ENCODE measurements at places on chromosomes 4 and X. TPM values are rescaled to one million over a fixed set of nuclear protein-coding genes. Genes with fewer than 3 reads are reported as not detected.
A peak's percentile ranks its signal among the peaks of the same experiment; 100 is the strongest.

DNA sequence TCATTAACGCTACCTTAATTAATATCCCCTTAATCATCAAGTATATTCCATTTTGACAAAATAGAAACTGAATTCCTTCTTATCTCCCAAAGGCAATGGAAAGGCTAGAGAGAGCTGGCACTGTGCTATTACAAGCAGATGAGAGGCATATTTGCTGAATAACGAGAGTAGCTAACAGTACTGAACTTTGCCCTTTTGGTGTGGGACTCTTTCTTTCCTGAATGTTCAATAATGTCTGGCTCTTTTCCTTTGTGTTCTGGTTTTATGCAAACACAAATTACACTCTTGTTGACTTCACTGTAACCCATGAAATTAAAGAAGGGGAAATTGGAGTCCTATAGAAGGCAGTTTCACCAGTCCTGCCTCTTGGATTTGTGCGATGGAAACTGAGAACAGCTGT lies 63.5 kb downstream of the SHROOM3 start:
- DNase-seq, result no peak

DNA sequence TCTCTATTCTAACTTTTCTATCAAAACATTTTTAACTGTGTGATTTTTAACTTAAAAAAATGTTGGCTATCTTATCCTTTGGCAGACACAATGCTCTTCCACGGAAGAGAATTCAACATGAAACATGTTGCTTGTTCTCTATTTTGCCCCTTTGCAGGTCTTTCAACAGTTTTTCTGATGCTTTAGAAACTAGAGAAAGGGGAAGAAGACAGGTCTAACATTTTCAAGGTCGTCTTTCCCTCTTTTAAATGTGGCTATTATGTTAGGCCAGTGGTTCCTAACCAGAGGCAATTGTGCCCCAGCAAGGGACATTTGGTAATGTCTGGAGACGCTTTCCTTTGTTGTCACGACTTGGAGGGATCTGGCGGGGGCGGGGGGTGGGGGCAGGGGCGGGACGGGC lies 95.0 kb downstream of the SH3KBP1 start:
- no peak for DNase-seq

- no peak for DNase-seq
Observed at GRCh38 chr4:38738940-38739803, 43.6 kb downstream of the TLR10 start.

DNA sequence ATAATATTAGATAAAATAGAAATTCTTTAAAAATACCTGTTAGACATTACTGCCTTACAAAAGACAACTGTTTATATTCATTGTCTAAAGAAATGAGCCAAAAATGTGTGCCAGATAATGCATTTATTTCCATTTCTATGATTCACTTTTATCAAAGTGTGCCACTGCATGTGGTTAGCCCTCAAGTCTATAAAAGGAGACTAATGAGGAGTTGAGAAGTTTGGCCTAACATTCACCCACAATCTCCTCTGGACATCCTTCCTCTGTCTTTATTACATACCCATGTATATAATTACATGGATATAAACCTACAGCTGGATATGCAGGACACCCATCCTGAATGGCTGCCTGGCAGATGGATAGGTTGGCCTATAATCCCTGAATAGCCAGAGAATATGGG lies 42.6 kb upstream of the PDE5A start:
- DNase-seq, result no peak

GRCh38 chr4:40289366-40290188 lies 45.6 kb upstream of the CHRNA9 start:
- DNase-seq, result peak; percentile 33

GRCh38 chr4:137156054-137156453 lies 376.2 kb downstream of the PCDH18 start:
- no peak for DNase-seq

GRCh38 chr4:13990596-13991589 lies 363.4 kb upstream of the BOD1L1 start:
- peak; percentile 15 for DNase-seq

DNA sequence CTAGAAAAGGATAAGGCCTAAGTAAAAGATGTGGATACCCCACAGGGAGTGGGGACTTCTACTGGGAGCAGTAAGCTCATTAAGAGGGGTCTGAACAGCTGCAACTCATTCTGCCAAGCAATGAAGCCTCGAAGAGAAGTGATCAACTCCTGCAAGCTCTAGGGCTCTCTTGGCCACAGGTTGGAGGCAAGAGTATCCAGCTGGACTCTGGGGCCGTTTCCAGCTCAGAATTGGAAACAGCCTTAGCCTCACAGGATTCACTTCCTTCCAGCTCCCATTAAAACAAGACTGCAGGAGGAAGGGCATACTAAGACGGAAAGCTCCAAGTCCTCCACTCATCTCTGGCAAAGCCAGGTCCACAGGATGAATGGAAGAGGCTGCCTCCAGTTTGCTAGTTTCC lies 126.3 kb downstream of the ATG4A start:
- no peak for DNase-seq

DNA sequence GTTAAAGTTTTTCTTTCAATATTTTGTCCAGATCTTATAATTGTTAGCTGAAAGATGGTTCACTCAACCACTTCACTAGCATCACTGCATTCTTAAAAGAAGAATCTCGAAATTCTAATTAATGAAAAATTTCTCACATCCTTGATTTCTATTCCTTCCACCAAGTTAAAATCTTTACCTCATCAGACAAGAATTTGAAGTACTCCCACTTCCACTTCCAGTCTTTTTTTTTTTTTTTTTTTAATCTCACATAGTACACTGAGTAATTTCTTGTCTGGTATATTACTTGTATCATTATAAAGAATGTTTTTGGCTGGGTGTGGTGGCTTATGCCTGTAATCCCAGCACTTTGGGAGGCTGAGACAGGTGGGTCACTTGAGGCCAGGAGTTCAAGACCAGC lies 73.2 kb downstream of the FBXW7 start:
- DNase-seq, result no peak

- DNase-seq, result peak; percentile 73
Observed at GRCh38 chr4:84870398-84871163, 95.9 kb downstream of the WDFY3 start.

DNA sequence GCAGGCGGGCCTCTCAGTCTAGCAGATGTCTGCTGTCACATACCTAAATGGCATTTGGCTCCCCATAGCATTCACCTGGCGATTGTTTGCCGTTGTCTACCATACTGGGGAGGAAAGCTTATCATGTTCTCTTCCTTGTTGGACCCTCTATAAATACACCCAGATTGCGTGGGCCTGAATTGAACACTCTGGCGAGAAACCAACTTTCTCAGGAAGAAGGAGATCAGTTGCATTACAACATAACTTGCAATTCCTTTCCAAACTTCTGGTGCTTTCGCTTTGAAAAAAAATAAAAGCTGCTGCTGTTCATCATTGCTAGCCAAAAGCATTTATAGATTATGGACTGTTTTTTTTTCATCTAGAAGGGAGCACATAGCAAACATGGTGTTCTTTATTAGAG lies 230.0 kb upstream of the GPC4 start:
- no peak for DNase-seq

DNA sequence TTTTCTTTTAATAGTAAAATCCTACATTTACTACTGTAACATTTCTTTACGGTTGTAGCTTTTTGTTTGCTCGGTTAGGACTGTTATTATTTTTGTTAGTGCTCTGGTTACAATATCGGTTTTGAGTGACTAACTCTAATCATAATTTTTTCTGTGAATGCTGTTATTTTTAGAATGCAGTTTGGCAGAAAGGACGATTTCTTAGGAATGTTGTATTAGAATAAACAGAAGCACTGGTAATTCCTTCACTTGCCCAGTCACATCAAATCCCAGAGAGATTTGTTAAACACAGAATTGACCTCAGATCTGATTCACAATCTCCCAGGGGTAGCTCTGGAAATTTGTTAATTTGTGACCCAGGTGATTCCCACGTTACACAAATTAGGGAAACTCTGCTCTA lies 21.7 kb downstream of the DDIT4L start:
- no peak for DNase-seq

DNA sequence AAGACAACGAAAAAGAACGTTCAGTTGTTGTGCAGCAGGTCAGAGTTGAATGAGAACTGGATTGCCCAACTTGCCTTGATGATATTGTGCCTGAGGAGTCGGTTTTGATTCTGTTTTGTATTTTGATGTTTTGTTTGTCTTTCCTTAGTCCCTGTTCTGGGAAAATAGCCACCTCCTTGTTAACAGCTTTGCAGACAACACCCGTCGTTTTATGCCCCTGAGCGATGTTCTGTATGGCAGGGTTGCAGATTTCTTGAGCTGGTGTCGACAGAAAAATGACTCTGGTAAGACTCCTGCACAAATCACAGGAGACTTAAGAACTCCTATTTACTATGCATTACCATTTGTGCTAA lies 4.5 kb downstream of the BST1 start:
- DNase-seq, result no peak

DNA sequence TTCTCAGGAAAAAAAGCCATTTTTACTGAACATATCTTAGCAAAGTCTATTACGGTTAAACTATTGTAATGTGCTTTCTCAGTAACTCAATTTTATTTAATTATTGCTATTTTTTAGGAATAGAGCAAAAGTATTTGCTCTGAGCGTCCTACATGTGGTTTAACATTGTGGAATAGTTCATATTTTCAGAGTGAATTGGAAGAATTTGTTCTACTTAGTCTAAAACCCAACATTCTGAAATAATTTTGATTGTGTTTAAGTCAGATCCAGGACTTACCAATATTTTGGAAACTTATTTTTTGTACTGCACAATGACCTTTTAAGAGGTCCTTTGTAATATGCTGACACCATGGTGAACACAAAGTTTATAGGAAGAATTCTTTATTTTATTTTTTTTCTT lies 27.2 kb downstream of the CXCL1 start:
- no peak for DNase-seq

DNA sequence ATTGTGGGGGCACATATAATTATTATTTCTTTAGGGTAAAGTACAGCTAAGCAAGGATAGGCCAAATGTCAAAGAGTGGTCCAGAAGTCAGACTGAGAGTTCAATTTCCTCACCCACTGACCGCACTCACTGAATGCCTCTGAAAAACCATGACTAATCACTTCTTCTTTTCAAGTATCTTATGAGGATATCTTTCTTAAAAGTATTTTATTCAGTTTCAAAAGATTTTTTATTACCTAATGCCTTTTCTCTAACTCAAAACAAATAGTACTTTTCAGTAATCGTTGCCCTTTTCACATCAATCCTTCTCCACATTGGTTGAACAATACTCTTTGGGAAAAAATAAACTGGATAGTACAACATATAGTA lies 61.7 kb upstream of the CAMK2D start:
- no peak for DNase-seq

GRCh38 chr4:160299608-160300007 lies 1196.7 kb downstream of the RAPGEF2 start:
- DNase-seq, result peak; percentile 86

DNA sequence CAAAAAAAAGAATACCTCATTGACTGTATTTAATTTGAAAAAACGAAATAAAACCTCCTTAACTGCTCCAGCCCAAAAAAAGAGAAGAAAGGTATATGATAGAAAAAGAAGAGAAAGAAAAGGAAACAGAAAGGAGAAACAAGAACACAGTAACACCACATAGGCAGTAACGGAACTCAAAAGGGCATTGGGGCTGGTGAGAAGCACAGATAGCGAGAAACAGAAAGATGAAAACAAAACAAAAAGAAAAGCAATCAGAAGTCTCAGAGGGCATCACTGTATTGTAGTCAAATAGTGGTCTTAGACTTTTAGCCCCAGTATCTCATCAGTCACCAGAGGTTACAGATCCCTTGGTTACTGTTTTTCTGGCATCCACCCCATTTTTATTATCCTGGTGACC lies 88.6 kb downstream of the NFKB1 start:
- DNase-seq, result no peak

DNA sequence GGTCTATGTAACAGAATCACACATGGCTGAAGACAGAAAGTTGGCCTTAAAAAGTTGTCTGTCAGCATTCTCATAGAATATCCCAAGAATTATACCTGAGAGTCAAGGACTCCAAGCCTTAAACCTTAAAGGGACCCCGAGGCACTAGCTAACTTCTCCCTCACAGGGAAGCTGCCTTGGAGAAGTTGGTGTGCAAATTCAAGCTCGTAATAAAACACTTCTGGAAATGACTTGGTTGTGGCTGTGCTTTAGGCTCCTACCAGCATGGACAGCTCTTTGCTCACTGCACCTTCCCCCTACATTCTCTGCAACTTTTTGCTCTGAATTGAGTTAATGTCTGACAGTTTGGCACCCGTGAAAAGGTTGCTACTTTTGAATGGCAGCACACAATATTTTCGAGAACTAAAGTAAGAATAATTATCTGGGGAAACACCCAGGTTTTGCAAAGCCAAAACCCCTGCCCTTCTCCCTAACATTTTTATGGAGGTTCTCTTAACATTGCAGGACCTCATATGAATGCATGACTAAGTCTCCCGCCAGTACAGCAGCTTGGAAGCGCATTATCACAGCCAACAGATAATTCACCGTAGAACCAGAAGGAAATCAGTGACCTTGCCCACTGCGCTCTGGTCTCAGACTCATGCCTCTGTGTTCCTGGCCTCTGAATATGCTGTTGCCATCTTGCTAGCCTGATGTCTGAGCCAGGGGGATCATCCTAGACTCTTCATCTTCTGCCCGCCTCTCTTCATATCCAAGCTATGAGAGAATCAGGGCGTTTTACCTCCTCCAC lies 91.0 kb downstream of the MGST2 start:
- no peak for DNase-seq

GRCh38 chr4:54322818-54323417 lies 93.8 kb downstream of the PDGFRA start:
- peak; percentile 53 for DNase-seq

DNA sequence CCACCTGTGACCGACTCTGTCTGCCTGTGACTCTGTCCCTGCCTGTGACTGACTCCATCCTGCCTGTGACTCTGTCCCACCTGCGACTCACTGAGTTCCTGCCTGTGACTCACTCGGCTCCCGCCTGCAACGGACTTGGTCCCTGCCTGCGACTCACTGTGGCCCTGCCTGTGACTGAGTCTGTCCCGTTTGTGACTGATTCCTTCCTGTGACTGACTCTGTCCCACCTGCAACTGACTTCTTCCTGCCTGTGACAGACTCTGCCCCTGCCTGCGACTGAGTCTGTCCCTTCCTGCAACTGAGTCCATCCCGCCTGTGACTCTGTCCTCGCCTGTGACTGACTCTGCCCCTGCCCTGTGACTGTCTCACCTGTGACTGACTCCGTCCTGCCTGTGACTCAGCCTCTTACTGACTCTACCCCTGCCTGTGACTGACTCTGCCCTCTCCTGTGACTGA lies 9.6 kb upstream of the UVSSA start:
- DNase-seq, result no peak

GRCh38 chr4:185468999-185469398 lies 2.5 kb downstream of the CCDC110 start:
- no peak for DNase-seq

- DNase-seq, result no peak
Observed at GRCh38 chr4:98656886-98657285, 1.5 kb downstream of the TSPAN5 start.

The SPATA4 gene
- not detected for total RNA-seq

The MTTP gene
- not detected for total RNA-seq

The NHSL2 gene
- total RNA-seq, result 0.66 TPM

The ABLIM2 gene
- 3.2 TPM for total RNA-seq

The KLHL13 gene
- 46.3 TPM for total RNA-seq

The SATL1 gene
- 0.13 TPM for total RNA-seq

The S100P gene
- 0.45 TPM for total RNA-seq

The HSFX3 gene
- not detected for total RNA-seq

The FGG gene
- not detected for total RNA-seq

The ARHGAP10 gene
- total RNA-seq, result 4.8 TPM

The CT47B1 gene
- not detected for total RNA-seq

The TMEM31 gene
- not detected for total RNA-seq

The PROM1 gene
- 13.9 TPM for total RNA-seq

Data from A673 (cell line).